ENCODE measurements at places on chromosomes 3 and 15.

- no peak for DNase-seq
Measured at GRCh38 chr15:42494998-42495360, 455 bp upstream of the SNAP23 start.

GRCh38 chr3:41202834-41203345, 3.6 kb downstream of the CTNNB1 start:
- DNase-seq, result peak; percentile 73

DNA sequence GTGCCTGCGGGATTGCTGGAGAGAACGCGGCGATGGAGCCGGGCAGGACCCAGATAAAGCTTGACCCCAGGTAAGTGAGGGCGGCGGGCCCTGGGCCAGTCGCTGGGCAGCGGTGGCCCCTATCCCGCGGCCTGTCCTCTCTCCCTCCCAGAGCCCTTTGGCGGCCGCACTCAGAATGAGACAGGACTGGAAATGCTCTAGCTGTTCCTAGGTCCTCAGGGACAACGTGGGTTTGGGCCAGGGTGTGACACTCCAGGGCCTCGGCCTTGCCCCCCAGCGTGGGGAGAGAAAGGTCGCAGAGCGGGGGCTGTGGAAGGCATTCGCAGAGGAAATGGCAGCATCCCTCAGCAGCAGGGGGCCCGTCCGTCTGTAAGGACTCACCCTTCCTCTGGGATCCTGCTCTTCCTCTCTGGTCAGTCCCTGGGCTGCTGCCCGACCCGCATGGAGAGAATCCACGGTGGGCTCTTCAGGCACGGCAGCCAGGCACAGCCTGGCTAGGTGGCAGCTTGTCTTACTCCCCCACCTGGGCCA, 412 bp downstream of the SLC51A start:
- DNase-seq, result no peak

- no peak for DNase-seq
Measured at GRCh38 chr15:63715818-63716217, 117.9 kb downstream of the HERC1 start.

GRCh38 chr15:57203906-57204305, 172.4 kb upstream of the CGNL1 start:
- no peak for DNase-seq

DNA sequence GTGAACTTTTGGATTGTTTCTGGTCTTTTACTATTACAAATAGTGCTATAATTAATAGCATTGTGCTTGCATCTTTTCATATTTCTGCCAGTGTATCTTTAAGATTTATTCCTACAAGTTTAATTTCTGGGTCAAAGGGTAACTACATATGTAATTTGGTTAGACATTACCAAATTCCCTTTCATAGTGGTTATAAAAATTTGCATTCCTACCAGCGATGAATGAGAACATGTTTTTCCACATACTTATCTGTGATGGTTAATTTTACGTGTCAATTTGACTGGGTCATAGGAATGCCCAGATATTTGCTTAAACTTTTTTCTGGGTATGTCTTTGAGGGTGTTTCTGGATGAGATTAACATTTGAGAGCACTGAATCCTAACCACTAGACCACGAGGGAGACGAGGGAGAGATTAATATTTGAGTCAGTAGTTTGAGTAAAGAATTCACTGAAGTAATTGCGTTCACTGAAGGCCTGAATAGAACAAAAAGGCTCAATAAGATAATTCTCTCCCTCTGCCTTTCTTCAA, 132.3 kb upstream of the NEO1 start:
- no peak for DNase-seq

DNA sequence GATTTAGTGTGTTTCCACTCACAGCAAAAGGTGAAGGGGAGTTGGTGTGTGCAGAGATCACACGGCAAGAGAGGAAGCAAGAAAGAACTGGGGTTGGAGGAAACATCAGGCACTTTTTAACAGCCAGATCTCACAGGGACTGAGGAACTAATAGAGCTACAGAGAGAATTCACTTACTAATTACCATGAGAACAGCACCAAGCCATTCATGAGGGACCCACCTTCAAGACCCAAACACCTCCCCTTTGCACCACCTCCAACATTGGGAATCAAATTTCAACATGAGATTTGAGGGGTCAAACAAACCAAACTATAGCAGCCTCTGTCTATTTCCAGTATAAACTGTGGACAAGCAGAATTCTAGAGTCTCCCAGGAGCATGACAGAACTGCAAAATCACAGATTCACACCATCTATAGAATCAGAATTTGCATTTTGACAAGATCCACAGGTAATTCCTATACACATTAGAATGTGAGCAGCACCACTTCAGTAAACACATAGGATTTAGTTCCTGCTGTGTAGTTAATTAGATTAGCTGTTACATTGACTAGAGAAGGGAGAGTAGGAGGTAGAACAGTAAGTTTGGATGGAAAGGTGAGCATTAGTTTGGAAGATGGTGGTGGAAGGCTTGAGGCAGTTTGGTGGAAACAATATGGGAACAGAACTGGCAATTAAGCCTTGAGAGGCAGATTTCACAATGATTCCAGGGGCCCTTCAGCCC, 311.7 kb downstream of the NSUN3 start:
- no peak for DNase-seq

GRCh38 chr3:142646020-142646785, 50.0 kb downstream of the PLS1 start:
- no peak for DNase-seq

DNA sequence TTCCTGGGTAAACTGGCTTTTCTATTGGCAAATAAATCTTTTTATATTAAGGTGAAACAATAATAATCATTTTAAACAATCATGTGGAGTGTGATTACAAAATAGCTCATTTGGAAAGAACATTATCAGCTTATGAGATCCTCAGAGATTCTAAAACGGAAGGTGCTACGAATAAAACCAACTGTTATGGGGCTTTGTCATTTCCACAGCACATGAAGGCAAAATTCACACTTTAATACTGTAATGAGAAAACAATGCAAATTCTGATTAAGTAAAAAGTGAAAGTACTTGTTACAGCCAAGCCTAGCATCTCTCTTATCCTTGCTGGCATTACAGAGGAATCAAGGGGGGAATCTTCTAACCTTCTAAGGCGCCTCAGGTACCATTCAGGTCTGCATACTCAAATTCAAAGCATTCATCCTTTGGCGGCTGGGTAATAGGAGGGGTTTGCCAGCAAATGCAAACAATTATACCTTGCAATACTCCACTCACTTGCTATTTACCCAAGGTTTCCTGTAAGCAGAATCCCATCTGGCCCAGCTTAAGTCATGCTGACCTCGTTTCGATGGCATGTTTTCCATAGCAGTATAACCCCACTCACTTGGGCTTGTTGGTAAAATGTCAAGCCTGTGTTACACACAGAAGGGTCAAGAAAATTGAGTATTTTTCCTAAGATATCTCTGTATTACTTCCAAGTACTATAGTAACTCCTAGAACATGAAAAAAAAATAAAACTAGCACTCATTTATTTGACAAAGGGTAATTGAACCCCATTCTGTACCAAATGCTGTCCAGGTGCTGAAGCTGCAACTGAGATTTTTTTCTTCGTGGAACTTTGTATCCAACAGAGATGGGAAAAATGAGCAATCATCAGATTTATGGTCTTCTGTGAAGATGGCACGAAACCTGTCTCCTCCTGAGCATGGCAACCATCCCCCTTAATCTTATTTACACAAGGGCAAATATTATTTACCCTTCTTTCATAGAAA, 183.7 kb upstream of the LMCD1 start:
- peak; percentile 38 for DNase-seq

- peak; percentile 66 for DNase-seq
Measured at GRCh38 chr15:96347181-96348111, 16.9 kb downstream of the NR2F2 start.

DNA sequence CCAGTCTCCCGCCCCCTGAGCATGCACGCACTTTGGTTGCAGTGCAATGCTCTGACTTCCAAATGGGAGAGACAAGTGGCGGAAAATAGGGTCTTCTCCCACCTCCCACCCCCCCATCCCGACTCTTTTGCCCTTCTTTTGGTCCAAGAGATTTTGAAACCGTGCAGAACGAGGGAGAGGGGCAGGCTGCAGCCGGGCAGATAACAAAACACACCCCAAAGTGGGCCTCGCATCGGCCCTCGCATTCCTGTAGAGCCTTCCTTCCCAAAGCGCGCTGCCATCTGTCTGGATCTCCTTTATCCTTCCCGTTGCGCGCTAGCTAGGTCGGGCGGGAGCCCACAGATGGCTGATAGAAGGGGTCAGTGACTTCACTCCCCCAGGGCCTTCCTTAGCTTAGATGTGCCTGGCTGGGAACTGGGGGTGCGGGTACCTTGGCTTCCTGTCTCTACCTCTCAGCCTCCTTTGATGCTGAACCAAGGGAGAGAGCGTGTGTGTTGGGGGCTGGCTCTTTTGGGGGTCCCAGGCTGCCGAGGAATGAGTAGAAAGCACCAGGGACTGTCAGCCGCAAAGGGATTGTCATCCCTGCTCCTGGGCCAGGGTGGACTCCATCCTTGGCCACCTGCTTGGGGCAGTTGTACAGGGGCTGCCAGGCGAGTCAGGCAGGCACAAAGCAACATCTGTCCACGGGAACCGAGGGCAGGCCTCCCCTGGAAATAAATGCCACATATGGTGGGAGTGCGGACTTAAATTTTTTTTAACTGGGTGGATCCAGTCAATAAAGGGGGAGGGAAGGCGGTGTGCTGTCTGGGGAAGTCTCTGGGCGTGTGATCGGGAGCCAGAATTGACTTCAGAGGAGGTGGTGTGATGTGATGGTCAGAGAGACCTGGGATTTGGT, 1.8 kb downstream of the SMAD3 start:
- DNase-seq, result peak; percentile 61

DNA sequence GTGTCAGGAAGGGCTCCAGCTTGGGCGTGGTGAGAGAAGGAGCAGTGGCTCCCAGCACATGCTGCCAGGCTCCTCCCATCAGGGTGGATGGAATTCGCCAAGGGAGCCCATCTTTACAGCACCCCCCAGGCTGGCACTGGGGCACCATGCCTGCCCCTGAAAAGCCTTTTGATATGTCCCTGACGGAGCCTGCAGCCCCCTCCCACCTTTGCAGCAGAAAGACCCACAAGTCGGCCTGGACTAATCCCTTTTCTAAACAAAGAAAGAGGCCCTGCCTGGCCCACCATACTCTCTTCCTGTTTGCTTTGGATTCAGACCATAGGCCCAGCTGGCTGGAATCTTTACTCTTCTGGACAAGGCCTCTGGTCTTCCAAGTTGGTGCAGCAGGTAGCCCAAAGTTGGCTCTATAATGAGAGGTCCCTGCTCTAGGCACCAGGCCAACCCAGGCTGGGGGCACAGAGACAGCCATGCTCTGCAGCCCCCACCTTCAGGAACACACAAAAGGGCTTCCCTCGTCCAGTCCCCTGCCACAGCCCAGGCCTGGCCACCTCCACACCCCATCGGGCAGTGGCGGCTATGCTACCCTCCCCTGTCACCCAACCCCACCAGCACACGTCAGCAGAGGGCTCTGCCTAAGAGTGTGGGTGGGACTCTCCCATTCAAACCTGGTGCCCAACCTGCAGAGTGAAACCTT, 5.4 kb downstream of the ANPEP start:
- DNase-seq, result peak; percentile 61

- no peak for DNase-seq
Measured at GRCh38 chr15:96274698-96275097, 55.8 kb upstream of the NR2F2 start.

- DNase-seq, result no peak
Measured at GRCh38 chr15:66795851-66796250, 93.8 kb downstream of the SMAD6 start.

DNA sequence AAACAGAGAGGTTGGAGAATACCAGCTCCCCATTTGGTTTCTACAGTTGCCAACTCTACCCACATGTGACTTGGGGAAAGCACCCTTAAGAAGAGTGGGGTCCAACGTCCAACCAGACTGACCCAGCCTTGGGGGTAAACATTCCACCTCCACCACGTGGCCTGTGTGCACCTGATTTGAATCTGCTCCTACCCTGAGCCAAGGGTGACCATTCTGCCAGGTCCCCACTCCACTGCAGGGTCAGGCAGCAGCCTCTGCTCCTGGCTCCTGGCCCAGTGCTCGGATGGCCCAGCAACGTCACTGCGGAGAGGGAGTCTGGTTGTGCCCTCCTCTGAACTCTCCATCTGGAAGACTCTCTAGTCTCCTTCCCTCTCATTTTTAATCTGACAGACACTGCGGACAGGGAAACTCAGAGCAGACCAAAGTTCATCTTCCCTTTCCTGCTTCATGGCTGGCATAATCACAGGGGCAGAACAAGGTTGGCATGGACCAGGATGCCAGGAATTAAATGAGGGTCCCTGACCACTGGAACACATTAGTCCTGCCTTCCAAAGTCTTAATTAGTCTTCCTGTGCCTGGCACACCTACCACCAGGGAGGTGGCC, 29.4 kb downstream of the FHIT start:
- no peak for DNase-seq

DNA sequence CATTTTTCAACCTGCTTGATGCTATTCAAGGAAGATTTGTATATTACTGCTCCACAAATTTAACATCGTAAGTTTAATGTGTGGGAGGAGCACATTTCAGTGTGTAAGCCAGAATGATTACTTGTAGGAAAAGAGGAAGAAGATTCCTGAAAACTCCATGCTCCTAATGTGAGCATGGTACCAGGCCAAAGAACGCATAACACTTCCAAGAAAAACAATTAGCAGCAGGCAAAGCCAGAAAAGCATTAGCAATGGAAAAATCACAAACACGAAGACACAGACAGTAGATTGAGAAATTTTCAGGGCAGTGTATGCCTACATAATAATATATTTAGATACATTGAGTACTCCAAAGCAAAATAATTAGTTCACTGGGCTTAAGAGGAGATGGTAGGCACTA, 96.6 kb upstream of the CBLB start:
- peak; percentile 72 for DNase-seq

DNA sequence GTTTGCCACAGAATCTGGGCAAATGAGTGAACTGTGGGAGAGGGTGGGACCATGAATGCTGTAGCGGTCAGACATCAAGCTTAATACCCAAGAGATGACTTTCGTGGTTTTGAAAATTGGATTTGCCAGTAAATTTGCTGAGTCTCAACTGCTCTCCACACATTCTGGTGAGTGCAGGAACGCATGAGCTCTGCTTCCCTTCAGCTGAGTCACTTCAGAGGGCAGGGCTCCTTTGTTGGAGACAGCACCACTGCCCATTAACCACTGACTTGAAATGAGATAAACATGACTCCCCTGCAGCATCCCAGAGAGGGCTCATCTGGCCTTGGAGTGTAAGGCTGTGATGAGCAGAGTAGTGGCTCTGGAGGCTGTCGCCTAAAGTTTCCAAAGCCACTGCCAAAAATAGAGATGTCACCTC, 22.6 kb downstream of the RARRES1 start:
- DNase-seq, result peak; percentile 99

DNA sequence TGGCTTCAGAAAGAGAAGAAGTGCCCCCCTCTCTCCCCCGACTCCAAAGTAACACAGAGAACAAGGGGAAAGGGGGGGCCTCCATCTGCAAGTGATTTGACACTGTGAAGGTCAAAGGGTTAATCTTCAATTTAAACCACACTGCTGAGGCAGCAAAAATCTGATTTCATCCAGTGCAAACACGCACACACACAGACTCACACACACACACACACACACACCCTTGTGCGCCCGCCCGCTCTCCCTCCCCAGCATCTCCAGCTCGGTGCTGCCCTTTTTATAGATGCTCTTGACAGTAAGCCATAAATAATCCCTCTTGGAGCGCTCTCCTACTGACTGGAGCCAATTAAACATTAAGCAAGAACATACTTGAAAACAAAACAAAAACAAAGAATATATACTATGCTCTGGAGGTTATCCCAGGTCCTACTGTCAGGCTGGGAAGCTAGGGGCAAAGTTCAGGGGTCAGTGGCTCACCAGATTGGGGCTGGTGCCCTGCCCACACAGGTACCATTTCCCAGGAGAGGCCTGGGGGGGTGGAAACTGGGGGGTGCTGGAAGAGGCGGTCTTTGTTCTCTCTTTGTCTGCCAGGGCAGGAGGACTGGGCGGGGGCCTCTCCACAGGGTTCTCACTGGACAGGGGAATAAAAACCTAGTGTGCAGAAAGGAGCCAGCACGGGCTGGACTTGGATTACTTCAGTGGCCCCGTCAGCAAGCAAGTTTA, 16.3 kb downstream of the BMF start:
- DNase-seq, result peak; percentile 84
